ENCODE measurements at places on chromosomes 12 and 14. TPM values are rescaled to one million over a fixed set of nuclear protein-coding genes. Genes with fewer than 3 reads are reported as not detected.

DNA sequence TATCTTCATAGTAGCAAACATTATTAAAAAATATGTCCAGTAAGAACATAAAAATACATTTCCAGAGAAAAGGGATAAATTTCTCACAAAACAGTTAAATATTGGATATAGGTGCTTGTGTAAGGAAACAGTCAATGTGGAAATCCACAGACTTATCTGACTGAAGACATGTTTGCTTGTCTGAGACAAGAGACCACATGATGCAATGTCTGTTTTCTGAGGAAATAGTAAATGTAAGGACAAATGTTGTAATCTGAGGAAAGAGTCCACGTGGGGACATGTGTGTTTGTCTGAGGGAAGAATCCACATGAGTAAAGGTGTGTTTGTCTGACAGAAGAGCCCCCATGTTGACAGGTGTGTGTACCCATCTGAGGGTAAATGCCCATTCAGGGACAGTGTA, 1093.2 kb downstream of the TMEM121 start:
- H3K36me3 ChIP-seq, result no peaks in the 10 kb centered on the region
- H3K4me3 ChIP-seq, result no peak overlapping the region
- no peak overlapping the region for H3K27ac ChIP-seq

DNA sequence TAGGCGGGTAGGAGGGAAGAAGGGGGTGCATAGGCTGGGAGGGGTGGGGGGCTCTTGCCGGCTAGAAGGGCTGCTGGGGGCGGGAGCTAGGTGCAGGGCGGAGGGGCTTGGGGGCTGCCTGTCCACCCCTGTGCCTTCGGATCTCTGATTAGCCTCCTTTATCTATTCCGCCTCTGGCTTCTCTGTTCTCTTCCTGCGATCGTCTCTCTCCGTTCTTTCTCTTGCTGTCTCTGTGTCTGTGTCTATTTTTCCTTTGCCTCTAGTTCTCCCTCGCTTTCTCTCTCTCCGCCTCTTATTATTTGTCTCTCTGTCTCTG, 166.7 kb upstream of the LHX5 start:
- no peak overlapping the region for H3K27ac ChIP-seq
- no peaks in the 10 kb centered on the region for H3K36me3 ChIP-seq
- peaks cover 21% of the 10 kb centered on the region for H3K27me3 ChIP-seq
- no peak overlapping the region for H3K4me3 ChIP-seq

GRCh38 chr12:43320281-43320680, 231.7 kb downstream of the ADAMTS20 start:
- no peak overlapping the region for H3K4me3 ChIP-seq
- H3K4me1 ChIP-seq, result no peaks in the 10 kb centered on the region
- H3K27ac ChIP-seq, result no peak overlapping the region
- no peaks in the 10 kb centered on the region for H3K27me3 ChIP-seq
- DNase-seq, result no peak
- H3K36me3 ChIP-seq, result no peaks in the 10 kb centered on the region

DNA sequence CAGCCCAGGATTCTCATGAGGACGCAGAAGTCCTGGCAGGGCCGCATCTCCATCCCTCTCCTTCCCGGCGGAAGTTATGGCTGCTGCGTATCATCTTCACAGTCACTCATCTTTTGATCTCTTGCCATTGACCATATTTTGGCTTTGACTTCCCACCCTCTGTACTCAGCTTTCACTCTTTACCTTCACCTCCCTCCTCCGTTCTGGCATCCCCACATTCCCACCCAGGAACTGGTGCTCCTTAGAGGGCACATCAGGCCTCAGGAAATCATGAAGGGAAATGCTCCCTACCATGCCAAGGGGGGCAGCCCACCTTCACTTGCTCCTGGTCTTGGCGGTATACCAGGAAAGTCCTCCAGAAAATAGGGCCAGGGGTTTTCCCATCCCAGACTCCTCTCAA, 1.3 kb downstream of the TEX52 start:
- no peak overlapping the region for H3K4me3 ChIP-seq
- no peaks in the 10 kb centered on the region for H3K27me3 ChIP-seq
- peaks cover 16% of the 10 kb centered on the region for H3K36me3 ChIP-seq
- H3K4me1 ChIP-seq, result no peaks in the 10 kb centered on the region
- DNase-seq, result no peak
- H3K27ac ChIP-seq, result no peak overlapping the region

GRCh38 chr12:106042037-106042436, 96.7 kb downstream of the NUAK1 start:
- DNase-seq, result no peak
- H3K4me3 ChIP-seq, result no peak overlapping the region
- no peaks in the 10 kb centered on the region for H3K4me1 ChIP-seq
- H3K27me3 ChIP-seq, result no peaks in the 10 kb centered on the region
- no peak overlapping the region for H3K27ac ChIP-seq
- no peaks in the 10 kb centered on the region for H3K36me3 ChIP-seq

GRCh38 chr12:123251403-123252076, 18.3 kb downstream of the MTRFR start:
- no peak for DNase-seq
- peaks cover 53% of the 10 kb centered on the region for H3K4me1 ChIP-seq
- peaks cover 45% of the 10 kb centered on the region for H3K36me3 ChIP-seq
- no peak overlapping the region for H3K4me3 ChIP-seq

DNA sequence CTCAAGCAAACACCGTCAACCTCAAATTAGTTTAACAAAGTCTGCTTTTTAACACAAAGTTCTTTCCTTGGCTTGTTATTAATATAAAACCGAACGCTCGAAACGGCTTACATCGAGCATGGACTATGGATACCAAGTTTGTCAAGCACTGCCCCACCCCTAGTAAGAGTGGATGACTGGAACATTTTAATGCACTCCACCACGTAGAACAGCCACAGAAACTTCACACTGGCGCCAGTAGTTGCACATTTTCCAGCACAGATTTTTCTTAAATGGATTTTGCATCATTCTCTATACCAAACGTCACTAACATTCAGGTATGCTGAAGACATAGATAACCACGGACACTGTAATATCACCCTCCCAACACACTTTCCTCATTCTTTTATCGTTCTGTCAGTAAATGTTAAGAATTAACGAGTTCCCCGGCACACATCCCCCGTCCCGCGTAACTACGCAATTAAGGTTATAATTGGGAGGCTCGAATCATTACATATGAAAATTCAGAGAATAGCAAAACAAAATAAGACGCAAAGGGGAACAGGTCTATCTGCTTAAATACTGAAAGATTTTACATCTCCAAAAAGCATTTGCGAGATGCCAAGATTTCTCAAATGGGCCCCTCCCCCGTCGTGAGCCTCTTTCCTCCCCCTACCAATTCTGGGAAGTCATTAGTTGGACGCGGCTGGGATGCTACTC, 990 bp downstream of the FERMT2 start:
- peaks cover 47% of the 10 kb centered on the region for H3K27me3 ChIP-seq
- H3K4me3 ChIP-seq, result peak overlapping the region; percentile 83
- no peak overlapping the region for H3K27ac ChIP-seq
- H3K36me3 ChIP-seq, result no peaks in the 10 kb centered on the region
- DNase-seq, result peak; percentile 23

DNA sequence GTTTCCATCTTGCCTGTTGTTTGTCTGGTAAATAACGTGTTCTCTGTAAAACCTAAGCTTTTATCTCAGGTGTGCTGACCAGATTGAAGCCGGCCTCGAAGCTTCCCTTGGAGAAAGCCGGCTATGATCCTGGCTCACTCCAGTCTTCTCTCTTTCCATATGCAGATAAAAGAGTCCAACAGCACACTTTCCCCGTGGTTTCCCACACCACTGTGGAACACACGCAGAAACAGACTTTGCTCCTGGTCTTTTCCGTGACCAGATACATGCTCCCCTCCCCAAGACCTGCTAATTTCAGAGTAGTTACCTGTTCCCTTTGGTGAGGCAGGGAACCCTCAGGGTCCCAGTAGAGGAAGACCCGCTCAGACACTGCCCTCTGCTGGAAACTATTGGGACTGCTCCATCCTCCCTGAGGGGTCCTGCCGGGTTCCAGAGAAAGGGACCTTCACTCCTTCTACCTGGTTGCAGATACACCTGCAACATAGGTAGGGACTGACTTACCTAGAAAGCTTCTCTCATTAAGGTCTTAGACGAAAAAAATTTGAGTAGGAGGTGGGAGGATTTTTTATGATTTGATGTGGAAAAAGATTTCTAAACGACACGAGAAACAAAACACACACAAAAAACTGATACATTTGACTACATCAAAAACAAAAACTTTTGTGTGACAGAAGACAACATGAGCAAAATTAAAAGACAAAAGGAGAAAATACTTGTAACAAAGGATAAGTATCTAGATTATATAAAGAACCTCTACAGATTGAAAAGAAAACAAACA, 415.4 kb upstream of the CCDC196 start:
- peak; percentile 72 for DNase-seq
- no peak overlapping the region for H3K4me3 ChIP-seq
- H3K27me3 ChIP-seq, result peaks cover 1% of the 10 kb centered on the region

DNA sequence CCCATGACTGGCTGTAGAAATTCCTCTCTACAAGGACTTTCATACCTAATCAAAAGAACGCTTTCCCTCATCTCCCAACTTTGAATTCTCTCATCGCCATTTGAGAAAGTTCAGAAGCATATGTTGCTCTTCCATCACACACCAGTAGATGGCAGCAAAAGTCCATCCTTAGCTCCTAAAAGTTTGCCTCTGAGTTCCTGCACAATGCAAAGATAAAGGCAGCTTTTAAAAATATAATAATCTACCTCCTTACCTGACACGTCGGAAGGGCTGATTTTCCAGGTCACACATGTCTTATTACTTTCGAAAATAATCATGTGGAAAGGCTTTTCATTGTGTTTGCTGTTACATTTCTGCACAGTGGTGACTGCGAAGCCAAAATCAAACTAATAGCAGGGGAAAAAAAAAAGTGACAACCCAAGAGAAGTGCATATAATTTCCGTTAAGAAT, 456.7 kb upstream of the SEL1L start:
- no peak overlapping the region for H3K4me3 ChIP-seq
- H3K4me1 ChIP-seq, result no peaks in the 10 kb centered on the region
- H3K27ac ChIP-seq, result no peak overlapping the region
- peak; percentile 39 for DNase-seq
- H3K36me3 ChIP-seq, result no peaks in the 10 kb centered on the region

GRCh38 chr12:46627686-46628085, 198.1 kb downstream of the SLC38A4 start:
- H3K27me3 ChIP-seq, result no peaks in the 10 kb centered on the region
- H3K36me3 ChIP-seq, result no peaks in the 10 kb centered on the region
- H3K27ac ChIP-seq, result no peak overlapping the region
- peaks cover 4% of the 10 kb centered on the region for H3K4me1 ChIP-seq

- H3K27me3 ChIP-seq, result peaks cover 1% of the 10 kb centered on the region
- H3K36me3 ChIP-seq, result no peaks in the 10 kb centered on the region
- H3K27ac ChIP-seq, result no peak overlapping the region
- no peak for DNase-seq
- no peaks in the 10 kb centered on the region for H3K4me1 ChIP-seq
Measured at GRCh38 chr12:128940974-128941373, 87.7 kb downstream of the GLT1D1 start.

GRCh38 chr12:124174451-124175348, 120.2 kb upstream of the RFLNA start:
- no peak overlapping the region for H3K27ac ChIP-seq
- no peaks in the 10 kb centered on the region for H3K36me3 ChIP-seq
- H3K4me3 ChIP-seq, result no peak overlapping the region
- peaks cover 17% of the 10 kb centered on the region for H3K27me3 ChIP-seq
- no peak for DNase-seq

GRCh38 chr12:107019546-107019945, 32.6 kb upstream of the MTERF2 start:
- H3K27me3 ChIP-seq, result no peaks in the 10 kb centered on the region
- no peak overlapping the region for H3K27ac ChIP-seq
- peaks cover 10% of the 10 kb centered on the region for H3K4me1 ChIP-seq
- H3K36me3 ChIP-seq, result peaks cover 24% of the 10 kb centered on the region

- no peaks in the 10 kb centered on the region for H3K27me3 ChIP-seq
- H3K27ac ChIP-seq, result no peak overlapping the region
- no peak overlapping the region for H3K4me3 ChIP-seq
- no peak for DNase-seq
- H3K4me1 ChIP-seq, result no peaks in the 10 kb centered on the region
Measured at GRCh38 chr14:102262929-102263462, 42.0 kb downstream of the MOK start.

DNA sequence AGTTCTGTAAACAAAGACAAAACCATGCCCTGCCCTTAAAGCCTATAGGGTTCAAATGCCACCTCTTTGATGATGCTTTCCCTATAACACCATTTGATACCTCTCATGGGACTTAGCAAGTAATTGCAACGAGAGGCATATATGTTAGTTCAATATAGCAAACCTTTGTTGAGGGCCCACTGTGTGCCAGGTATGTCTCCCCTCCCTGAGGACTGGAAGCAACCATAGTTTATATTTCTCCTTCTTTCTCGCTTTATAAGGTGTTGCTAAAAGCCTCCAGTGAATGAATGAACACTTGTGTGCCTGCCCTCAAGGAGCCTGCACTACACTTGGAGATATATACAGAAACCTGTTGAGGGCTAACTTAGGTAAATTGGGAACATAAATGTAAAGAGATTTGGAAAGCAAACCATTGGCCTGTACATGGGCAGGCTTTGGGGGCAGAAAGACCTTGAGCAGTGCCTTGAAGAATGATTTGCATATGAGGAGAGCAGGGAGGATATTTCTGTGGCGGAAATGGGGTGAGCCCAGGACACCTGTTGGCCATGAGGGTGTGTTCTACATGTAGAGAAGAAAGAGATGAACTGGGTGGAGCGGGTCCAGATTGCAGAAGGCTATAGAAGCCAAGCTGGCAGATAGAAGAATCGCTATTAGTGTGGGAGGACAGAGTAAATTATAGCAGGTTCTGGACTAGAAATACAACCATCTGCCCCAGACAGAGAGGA, 1.8 kb upstream of the CKAP4 start:
- no peaks in the 10 kb centered on the region for H3K27me3 ChIP-seq
- no peak overlapping the region for H3K4me3 ChIP-seq
- no peak for DNase-seq
- H3K36me3 ChIP-seq, result peaks cover 5% of the 10 kb centered on the region
- H3K4me1 ChIP-seq, result peaks cover 24% of the 10 kb centered on the region

- no peak overlapping the region for H3K27ac ChIP-seq
- peaks cover 11% of the 10 kb centered on the region for H3K27me3 ChIP-seq
- no peak for DNase-seq
- H3K4me3 ChIP-seq, result no peak overlapping the region
Measured at GRCh38 chr14:72332871-72333270, 400.6 kb downstream of the RGS6 start.

GRCh38 chr12:1716911-1717310, 26.0 kb downstream of the ADIPOR2 start:
- H3K4me1 ChIP-seq, result peaks cover 36% of the 10 kb centered on the region
- peaks cover 24% of the 10 kb centered on the region for H3K36me3 ChIP-seq
- H3K27me3 ChIP-seq, result no peaks in the 10 kb centered on the region
- no peak overlapping the region for H3K4me3 ChIP-seq
- H3K27ac ChIP-seq, result no peak overlapping the region

- peak overlapping the region; percentile 20 for H3K27ac ChIP-seq
- H3K4me1 ChIP-seq, result peaks cover 47% of the 10 kb centered on the region
- H3K4me3 ChIP-seq, result no peak overlapping the region
- DNase-seq, result no peak
Measured at GRCh38 chr12:106309671-106310505, 7.4 kb downstream of the TCP11L2 start.

The OTX2 gene
- total RNA-seq, result not detected

The RPL36AL gene
- total RNA-seq, result 320 TPM

The HOXC12 gene
- total RNA-seq, result not detected

The SMIM41 gene
- total RNA-seq, result not detected

The CCDC175 gene
- not detected for total RNA-seq

The OR4N2 gene
- not detected for total RNA-seq

The PPP1R1A gene
- not detected for total RNA-seq

The ZFHX2 gene
- total RNA-seq, result 1.2 TPM

The TMCC3 gene
- 0.36 TPM for total RNA-seq

The MIPOL1 gene
- 0.51 TPM for total RNA-seq

The PSME2 gene
- total RNA-seq, result 411 TPM

Data from activated CD4-positive, alpha-beta memory T cell treated with anti-CD3 and anti-CD28 coated beads for 36 hours (primary cell).